ENCODE measurements at places on chromosomes 2 and 18. TPM values are rescaled to one million over a fixed set of nuclear protein-coding genes. Genes with fewer than 3 reads are reported as not detected.

- H3K36me3 ChIP-seq, result peaks cover 14% of the 10 kb centered on the region
- no peak overlapping the region for H3K4me3 ChIP-seq
- DNase-seq, result no peak
- H3K27me3 ChIP-seq, result no peaks in the 10 kb centered on the region
- H3K4me1 ChIP-seq, result peaks cover 17% of the 10 kb centered on the region
- peak overlapping the region; percentile 30 for H3K27ac ChIP-seq
These were observed 11.4 kb downstream of the RAB31 start for GRCh38 chr18:9719421-9719981.

DNA sequence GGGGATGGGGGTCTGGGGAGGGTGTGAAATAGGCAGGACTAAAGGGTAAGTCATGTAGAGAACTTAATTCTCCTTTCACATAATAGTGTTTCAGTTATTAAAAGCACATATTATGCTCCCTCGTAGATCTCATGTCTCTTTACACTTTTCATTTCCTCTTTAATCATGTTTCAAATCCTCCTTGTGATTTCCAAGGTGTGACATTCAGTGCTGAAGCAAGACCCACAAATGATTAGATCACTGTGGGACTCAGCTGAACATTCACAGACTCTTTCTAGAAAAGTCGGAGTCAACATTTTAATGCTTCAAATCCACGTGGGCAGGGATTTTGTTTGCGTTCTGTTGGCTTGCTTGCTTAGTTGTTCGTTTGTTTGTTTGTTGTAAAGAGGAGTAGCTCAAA is 34.7 kb upstream of the CALCRL start:
- no peak for DNase-seq
- no peaks in the 10 kb centered on the region for H3K36me3 ChIP-seq
- H3K4me1 ChIP-seq, result no peaks in the 10 kb centered on the region
- H3K27me3 ChIP-seq, result no peaks in the 10 kb centered on the region

GRCh38 chr2:98545591-98545990 is 62.7 kb downstream of the COA5 start:
- H3K27me3 ChIP-seq, result no peaks in the 10 kb centered on the region
- H3K4me3 ChIP-seq, result no peak overlapping the region
- DNase-seq, result no peak

GRCh38 chr18:26565514-26565913 is 17.2 kb upstream of the KCTD1 start:
- no peak overlapping the region for H3K4me3 ChIP-seq
- no peak overlapping the region for H3K27ac ChIP-seq
- peaks cover 4% of the 10 kb centered on the region for H3K36me3 ChIP-seq
- H3K4me1 ChIP-seq, result peaks cover 34% of the 10 kb centered on the region
- DNase-seq, result no peak

DNA sequence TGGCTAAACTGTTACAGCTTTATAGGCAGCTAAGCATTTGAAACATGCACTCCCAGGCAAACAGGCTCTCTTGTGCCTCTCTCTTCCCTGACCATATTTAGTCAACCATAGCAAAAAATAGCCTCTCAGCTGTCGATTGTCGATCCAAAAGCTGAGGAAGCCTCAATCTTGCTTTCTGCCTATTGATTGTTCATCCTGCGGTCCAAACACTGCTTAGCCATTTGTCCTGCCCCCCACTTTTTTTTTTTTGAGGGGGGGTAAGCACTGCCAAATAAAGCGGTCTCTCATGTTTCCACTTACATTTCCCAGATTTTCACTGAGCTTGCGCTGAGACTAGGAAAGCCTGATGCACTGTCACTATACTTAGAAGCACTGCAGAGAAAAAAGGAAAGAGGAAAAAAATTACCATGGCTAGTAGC is 90.8 kb downstream of the MIB1 start:
- no peaks in the 10 kb centered on the region for H3K27me3 ChIP-seq
- no peak overlapping the region for H3K27ac ChIP-seq
- H3K4me1 ChIP-seq, result peaks cover 13% of the 10 kb centered on the region
- H3K36me3 ChIP-seq, result peaks cover 6% of the 10 kb centered on the region
- no peak for DNase-seq

Gene TCF4
- 100 TPM for total RNA-seq

DNA sequence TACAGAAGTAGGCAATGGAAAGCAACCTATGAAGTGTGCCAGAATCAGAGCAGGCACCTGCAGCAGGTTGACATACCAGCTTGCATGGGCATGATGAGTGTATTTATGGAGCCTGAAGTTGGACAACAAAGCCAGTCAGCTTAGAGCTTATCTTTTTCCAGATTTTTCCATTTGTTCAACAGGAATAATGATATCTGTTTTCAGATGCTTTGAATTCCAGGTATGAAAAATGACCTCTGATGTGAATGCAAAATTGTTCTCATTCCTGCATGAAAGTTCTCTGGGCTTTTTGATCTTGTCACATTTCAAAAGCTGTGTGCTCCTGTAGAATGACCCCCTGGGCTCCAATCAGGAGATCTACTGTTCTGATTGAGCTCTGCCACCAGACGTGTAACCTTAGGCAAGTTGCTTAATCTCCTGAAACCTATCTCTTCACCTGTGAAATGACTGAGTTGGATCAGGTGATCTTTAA is 38.2 kb upstream of the VIT start:
- H3K4me3 ChIP-seq, result no peak overlapping the region
- H3K36me3 ChIP-seq, result no peaks in the 10 kb centered on the region
- H3K4me1 ChIP-seq, result peaks cover 3% of the 10 kb centered on the region

Gene LYPD6
- 4.8 TPM for total RNA-seq

GRCh38 chr2:160005908-160006307 is 56.5 kb downstream of the PLA2R1 start:
- no peak overlapping the region for H3K27ac ChIP-seq
- H3K4me3 ChIP-seq, result no peak overlapping the region
- H3K27me3 ChIP-seq, result no peaks in the 10 kb centered on the region
- no peak for DNase-seq
- no peaks in the 10 kb centered on the region for H3K36me3 ChIP-seq

- H3K4me3 ChIP-seq, result no peak overlapping the region
- peaks cover 28% of the 10 kb centered on the region for H3K36me3 ChIP-seq
- H3K27me3 ChIP-seq, result no peaks in the 10 kb centered on the region
- no peak for DNase-seq
These were observed 29.5 kb downstream of the METTL8 start for GRCh38 chr2:171404261-171404660.

GRCh38 chr2:178128836-178129630 is 16.8 kb downstream of the RBM45 start:
- peaks cover 17% of the 10 kb centered on the region for H3K4me1 ChIP-seq
- H3K27ac ChIP-seq, result no peak overlapping the region

- no peaks in the 10 kb centered on the region for H3K27me3 ChIP-seq
- no peak for DNase-seq
- H3K4me3 ChIP-seq, result no peak overlapping the region
- H3K27ac ChIP-seq, result no peak overlapping the region
These were observed 38.9 kb downstream of the TTC27 start for GRCh38 chr2:32666704-32667103.

DNA sequence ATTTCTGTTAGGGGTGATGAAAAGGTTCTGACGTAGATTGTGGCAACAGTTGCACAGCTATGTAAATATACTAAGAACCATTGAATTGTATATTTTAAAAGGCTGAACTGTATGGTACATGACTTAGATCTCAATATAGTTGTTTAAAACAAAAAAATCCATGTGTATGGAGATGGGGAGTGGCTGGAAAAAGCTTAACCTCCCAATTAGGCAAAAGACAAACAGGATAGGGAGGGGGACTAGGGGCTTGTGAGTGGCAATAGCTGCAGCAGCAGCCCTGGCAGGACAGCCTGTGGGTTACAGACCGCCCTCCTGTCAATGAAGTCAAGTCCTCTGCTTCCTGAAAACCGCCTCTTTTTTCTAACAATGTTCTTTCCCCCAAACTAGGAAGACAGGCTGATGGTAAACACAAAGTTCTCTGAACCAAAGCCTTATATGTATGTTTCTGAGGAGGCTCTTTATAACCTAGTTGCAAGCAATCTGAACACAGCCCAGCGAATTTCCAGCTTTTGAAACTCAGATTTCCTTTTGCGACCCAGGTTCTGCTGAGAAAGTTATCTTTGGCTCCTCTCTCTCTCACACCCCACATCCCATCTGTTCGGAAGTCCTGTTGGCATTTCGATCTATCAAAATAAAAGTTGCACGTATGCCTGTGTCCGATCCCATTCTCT is 10.3 kb downstream of the ATP8B1 start:
- peaks cover 4% of the 10 kb centered on the region for H3K36me3 ChIP-seq
- H3K27me3 ChIP-seq, result no peaks in the 10 kb centered on the region
- H3K27ac ChIP-seq, result 0 out of 2 replicates have a peak overlapping the region, but pooled peaks have one; percentile 0
